Cardiac septum (tissue), 1 donor: ENCODE measurements at places on chromosomes 13 and 19. TPM values are rescaled to one million over a fixed set of nuclear protein-coding genes. Genes with fewer than 3 reads are reported as not detected.

- peak; percentile 83 for DNase-seq
Observed at GRCh38 chr19:40974633-40975037, 16.4 kb upstream of the CYP2B6 start.

GRCh38 chr19:1860042-1860775 is 3.2 kb downstream of the KLF16 start:
- DNase-seq, result no peak

DNA sequence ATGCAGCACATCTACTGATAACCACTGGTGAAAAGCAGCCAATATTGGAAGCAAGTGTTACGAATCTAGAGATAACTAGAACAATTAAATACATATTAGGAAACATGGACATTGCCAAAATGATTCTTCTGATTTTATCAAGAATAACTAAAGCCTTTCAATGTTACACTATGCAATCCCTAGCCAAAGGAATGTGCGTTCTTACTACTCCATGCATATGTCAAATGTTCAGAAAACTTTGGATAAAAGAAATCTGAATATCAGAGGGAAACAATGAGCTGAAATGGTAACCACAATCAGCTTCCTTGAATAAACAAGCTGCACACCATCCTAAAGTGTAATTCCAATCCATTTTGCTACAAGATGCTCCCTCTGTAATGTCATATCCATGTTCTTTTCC is 951 bp upstream of the POSTN start:
- no peak for DNase-seq

DNA sequence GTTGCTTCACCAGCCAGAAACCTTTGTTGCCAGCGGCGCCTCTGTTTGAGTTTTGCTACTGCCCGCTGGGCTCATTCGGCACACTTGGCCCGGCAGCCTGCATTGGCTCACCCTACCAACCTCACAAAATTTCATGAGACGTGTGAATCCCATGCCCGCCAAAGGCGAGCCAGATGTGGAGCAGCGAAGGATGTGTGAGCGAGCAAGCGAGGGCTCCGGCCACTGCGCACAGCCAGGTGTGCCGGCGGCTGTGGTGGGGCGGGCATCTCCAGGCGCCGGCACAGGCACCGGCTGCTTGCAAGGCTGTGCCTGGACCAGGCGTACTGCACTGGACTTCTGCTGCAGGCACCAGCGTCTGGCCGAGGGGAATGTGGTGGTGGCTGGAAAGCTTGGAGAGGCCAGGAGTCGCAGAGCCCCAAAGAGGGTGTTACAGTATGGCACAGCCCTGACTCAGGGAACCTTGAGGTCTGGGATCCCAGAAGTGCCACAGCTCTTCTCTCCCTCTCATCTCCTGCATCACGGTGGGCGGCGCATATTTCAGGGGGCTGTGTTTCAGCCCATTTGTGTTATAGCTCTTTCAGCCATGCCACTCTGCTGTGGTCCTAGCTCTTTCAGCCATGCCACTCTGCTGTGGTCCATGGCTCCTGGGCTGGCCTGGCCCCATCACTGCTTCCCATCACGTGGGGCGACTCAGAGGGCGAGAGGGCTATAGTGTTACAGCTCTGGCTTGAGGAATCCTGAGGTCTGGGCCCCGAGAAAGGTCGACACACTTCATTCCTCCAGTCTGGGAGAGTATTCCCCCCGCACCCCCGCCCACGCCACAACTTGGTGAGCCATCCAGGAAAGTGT is 592.0 kb upstream of the SLITRK5 start:
- DNase-seq, result no peak

- no peak for DNase-seq
Observed at GRCh38 chr13:29081036-29081435, 260.9 kb downstream of the MTUS2 start.

DNA sequence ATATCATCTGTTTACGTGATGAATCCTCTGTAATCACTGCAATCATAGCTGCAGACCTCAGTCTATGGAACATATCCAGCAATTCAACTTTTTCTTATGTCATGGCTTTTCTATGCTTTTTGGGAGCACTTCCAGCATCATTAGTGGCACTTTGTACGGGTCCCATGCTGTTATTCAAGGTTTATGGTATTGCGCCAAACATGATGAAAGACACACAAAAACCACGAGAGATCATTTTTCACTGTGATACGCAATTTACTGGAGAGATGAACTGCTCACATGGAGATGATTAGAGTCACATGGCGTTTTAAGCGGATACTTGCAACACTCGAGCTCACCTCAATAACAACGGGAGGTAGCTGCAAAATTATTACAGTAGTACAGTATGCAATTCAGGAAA is 2101.7 kb upstream of the PCDH20 start:
- no peak for DNase-seq

GRCh38 chr19:3159565-3159964 is 19.0 kb upstream of the S1PR4 start:
- DNase-seq, result no peak

- no peak for DNase-seq
Observed at GRCh38 chr19:6718741-6719539, 1.5 kb downstream of the C3 start.

DNA sequence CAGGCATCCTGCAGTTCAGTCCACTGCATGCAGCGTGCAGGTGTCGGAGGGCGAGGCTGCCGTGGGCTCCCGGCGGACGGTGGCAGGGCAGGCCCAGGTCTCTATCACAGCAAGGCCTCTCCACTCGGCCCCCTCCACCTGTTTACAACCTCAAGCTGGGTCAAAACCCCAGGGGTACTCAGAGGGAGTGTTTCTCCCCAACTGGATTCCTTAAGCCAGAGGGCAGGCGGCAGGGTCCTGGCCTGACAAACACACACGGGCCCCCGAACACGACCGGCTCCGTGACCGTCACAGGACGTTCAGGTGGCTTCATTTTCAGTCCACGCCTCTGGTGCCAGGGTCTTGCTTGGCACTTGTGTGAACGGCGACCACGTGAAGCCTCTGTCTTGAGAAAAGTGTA is 23.5 kb downstream of the RASA3 start:
- DNase-seq, result peak; percentile 61

Gene PSG7
- total RNA-seq, result not detected

GRCh38 chr19:18469069-18469846 is 31.3 kb upstream of the ISYNA1 start:
- DNase-seq, result peak; percentile 85

- DNase-seq, result no peak
Observed at GRCh38 chr13:101925731-101926130, 473.3 kb downstream of the ITGBL1 start.

DNA sequence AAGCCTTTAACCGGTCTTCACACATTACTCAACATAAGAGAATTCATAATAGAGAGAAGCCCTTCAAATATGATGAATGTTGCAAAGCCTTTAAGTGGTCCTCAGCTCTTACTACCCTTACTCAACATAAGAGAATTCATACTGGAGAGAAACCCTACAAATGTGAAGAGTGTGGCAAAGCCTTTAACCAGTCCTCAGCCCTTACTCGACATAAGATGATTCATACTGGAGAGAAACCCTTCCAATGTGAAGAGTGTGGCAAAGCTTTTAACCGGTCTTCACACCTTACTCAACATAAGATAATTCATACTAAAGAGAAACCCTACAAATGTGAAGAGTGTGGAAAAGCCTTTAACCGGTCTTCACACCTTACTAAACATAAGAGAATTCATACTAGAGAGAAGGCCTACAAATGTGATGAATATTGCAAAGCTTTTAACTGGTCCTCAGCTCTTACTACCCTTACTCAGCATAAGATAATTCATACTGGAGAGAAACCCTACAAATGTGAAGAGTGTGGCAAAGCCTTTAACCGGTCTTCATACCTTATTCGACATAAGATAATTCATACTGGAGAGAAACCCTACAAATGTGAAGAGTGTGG is 36.4 kb downstream of the ZNF257 start:
- no peak for DNase-seq

Gene NCCRP1
- total RNA-seq, result not detected

DNA sequence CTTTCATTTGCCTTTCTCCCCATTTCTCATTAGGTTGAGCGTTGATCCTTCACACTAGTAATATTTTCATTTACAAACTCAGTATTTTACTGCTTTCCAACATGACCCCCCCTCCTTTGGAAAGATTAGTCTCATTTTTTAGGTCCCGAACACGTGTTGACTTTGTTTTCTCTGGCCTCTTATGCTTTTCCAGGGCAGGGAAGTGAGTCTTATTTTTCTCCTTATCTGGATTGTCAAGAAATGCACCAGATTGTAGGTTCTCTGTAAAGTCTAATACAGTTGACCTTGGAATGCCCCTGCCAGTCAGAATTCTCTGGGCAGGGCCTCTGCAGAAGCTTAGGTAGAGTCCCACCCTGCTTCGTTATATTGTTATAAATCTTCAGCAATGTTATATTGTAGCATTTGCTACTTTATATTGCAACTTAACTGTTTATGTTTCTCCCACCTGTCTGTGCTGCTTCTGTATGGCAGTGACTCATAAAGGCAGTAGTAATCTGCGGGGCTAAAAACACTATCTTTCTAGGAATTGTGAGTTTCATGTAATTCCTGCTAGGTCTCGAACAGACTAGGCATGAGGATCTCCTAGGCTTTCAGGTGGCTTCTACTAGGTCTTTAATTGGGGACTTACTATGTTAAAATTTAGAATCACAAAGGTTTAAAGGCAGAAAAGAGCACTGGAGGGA is 2.0 kb downstream of the TDRD3 start:
- DNase-seq, result no peak

DNA sequence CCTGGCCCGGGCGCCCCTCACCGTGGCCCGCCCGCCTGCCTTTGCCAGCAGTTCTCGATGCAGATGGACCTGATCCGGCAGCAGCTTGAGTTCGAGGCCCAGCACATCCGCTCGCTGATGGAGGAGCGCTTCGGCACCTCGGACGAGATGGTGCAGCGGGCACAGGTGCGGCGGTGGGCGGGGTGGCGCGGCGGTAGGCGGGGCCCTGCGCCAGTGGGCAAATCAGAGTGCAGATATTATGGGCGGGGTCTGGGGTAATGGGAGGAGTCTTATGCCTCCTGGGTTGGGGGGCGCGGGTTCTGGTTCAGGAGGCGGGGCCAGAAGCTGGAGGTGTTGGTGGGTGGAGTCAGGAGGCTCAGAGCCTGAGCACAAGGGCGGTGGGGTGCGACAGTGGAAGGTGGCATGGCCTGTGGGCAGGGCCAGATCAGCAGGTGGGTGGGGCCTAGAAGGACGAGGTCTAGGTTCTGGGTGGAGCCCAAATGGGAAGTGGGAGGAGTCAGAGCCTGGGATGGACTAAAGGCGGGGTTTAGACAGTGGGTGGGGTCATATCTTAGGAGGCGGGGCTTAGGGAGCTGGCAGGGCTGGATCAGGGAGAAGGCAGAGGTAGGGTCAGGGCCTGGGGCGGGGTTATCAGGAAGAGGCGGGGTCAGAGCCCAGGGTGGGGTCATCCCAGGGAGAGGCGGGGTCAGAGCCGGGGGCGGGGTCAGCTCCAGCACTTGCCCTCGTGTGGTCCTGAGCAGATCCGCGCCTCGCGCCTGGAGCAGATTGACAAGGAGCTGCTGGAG is 5.6 kb downstream of the APC2 start:
- no peak for DNase-seq

Gene ATP7B
- total RNA-seq, result 10.8 TPM

Gene INAFM1
- total RNA-seq, result 18.0 TPM

Gene THSD8
- total RNA-seq, result 0.94 TPM
